Activated CD8-positive, alpha-beta memory T cell treated with anti-CD3 and anti-CD28 coated beads, Interleukin-2, amount 50 U/mL, for 48 hours (primary cell): ENCODE measurements at places on chromosomes 12 and 14.

GRCh38 chr12:30019366-30020140, 235.8 kb upstream of the TMTC1 start:
- no peak for DNase-seq

- no peak for DNase-seq
Observed at GRCh38 chr12:30330565-30330964, 365.1 kb downstream of the IPO8 start.

GRCh38 chr12:13178568-13179210, 17.8 kb upstream of the EMP1 start:
- no peak for DNase-seq

DNA sequence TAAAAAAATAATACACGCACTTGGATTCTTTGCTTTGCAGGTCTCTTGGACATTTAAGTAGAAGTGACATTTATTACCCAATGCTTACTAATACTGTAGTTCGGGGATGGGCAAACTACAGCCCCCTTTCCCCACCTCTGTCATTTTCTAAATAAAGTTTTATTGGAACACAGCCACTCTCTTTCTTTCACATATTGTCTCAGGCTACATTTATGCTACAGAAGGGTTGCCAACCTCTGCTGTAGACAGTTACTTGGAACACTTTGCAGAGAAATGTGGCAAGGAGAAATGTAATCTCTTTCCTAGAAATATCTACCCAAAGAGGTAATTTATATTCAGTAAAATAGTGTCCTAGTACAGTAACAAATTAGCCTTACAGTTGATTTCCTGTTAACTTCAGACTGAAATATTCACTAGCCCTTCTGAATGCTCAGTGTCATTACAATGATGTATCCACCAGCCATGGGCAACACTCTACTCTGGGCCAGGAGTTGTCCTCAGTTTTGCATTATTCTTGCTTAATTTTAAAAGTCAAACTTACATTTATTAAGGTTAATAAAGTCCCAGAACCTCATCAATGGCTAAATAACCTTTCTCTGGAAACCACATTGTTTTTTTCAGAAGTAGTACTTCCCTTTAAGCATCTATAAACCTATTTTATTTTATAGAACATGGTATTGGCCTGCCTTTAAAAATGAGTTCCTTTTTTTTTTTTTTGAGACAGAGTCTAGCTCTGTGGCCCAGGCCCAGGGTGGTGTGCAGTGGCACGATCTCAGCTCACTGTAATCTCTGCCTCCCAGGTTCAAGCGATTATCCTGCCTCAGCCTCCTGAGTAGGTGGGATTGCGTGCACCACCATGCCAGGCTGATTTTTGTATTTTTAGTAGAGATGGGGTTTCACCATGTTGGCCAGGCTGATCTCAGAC, 269.6 kb upstream of the AMIGO2 start:
- DNase-seq = peak; percentile 65

- DNase-seq = no peak
Observed at GRCh38 chr12:51246254-51246853, 7.7 kb downstream of the DAZAP2 start.

DNA sequence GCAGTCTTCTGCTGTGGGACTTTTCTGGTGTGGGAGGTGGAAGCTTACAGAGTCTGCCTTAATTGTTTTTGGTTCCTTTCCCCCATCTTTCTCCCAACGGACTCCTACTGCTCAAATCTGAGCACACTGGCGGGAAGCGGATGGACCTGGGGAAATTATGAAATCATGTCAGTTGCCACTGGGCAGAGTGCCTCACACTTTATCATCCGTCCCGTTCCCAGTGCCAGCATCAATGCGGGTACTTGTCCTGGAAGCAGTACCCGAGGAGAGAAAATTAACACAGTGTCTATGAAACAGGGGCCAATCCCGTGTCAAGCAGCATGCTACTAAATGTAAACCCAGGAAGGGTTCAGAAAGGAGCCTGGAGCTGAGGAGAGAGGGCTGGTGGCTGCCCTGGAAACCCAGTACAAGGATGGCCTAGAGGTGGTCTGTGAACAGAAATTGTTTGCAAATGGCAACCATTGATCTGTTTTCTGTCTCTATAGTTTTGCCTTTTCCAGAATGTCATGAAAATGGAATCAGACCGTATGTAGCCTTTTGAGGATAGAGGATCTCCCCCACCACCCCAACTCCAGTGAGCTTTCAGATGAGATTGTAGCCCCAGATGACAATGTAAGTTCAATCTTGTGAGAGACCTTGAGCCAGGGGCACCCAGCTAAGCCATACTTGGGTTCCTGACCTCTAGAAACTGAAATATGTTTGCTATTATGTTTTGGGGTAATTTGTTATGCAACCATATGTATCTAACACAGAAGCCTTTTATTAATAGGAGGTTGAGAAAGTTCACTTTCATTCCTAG, 908 bp upstream of the CDKL1 start:
- DNase-seq = no peak

DNA sequence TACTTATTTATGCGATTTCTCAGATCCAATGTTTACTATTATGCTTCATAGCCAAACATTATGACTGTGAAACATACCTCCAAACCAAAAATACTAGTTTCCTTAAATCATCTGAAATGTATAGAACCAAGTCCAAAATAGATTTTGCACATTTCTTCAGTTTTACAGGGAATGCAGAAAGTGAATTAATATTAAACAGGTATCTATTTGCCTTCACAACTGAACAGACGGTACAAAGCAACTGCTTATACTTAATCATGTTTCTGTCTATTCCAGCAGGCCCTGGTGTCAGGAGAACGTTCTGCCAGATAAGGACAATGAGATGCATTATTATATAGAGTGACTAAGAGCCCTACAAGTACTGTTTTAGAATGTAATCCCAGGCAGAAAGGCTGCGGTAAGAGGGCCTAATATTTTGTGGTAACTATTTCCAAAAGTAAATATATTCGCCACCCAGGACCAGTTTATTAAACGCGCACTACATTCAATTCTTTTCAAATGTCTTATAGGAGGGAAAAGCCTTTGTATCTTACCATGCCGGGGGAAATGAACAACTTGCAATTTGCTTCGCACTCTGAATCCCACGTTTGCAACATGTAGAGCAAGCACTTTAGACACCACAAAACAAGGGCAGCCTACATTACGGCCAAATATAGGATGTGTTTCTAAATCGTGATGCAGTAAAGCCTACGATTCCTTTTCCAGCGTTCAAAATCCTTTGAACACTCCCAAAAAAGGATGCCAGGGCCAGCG, 1.5 kb downstream of the CORO1C start:
- no peak for DNase-seq

DNA sequence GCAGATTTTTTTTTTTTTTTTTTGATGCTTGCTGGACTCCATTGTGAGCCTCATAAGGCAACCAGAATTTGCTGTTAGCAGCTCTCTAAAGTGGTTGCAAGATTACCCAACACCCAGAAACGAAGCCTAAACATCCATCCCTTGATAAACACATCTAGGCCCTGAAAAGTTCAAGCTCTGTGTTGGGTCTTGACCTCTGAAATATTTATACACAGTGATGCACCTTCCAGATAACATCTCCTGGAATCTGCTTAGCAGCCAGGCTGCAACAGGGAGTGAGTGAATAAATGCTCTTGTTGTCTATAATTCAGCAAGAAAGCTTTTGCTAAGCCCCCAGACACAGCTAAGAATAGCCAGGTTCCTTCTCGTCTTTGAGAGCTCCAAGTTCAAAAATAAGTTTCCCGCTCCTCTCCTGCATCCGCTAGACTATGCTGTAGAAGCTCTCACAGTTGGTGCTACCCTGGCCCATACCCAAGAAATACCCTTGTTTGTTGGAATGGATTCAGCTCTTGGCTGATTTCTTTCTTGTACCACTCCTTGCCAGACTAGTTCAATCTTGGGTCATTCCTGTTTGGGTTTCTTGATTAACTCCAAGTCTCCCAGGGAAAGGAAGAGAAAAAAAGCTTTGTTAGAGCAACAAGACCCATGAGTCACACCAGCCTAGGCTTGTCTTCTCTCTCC, 610.6 kb upstream of the TBX3 start:
- no peak for DNase-seq

DNA sequence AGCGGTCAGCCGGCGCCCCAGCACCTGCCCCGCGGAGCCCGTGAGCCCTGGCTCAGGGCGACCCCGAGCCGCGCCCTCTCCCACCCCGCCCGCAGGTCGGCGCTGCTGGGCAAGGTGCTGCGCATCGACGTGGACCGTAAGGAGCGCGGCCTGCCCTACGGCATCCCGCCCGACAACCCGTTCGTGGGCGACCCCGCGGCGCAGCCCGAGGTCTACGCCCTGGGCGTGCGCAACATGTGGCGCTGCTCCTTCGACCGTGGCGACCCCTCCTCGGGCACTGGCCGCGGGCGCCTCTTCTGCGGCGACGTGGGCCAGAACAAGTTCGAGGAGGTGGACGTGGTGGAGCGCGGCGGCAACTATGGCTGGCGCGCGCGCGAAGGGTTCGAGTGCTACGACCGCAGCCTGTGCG, 14.4 kb downstream of the HHIPL1 start:
- no peak for DNase-seq

- DNase-seq = no peak
Observed at GRCh38 chr14:94864387-94865195, 94.7 kb upstream of the GSC start.

DNA sequence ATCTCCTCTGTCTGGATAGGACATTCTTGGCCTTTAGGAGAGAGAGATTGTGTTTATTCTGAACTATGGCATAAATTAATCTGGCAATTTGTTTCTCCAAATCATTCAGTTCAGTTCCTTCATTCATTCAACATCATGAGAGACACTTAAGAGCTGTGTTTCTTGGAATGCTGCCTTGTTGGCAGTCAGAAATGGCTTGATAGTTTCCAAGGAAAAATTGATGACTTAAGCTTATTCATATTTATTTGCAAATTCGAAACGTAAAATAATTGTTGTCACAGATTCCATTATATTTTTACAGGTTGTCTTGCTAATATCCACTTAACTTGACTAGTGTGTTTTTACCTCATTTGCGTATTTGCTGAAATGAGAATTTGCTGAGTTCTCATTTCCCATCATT, 393.0 kb downstream of the C12orf75 start:
- DNase-seq = no peak

DNA sequence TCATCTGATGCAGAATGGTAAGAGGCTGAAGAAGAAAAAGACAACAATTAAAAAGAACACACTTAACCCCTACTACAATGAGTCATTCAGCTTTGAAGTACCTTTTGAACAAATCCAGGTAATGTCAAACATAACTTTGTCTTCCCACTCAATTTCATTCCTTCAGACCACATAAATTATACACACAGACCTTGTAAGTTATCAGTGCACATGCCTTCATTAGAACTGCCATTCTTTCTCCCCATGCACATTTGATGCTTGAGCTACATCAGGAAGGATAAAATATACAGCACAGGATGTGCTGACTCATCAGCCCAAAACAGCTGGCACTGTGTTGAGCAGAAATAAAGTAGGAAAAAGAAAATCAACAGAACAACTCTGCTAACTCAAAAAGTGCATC, 246.7 kb downstream of the PAWR start:
- no peak for DNase-seq

DNA sequence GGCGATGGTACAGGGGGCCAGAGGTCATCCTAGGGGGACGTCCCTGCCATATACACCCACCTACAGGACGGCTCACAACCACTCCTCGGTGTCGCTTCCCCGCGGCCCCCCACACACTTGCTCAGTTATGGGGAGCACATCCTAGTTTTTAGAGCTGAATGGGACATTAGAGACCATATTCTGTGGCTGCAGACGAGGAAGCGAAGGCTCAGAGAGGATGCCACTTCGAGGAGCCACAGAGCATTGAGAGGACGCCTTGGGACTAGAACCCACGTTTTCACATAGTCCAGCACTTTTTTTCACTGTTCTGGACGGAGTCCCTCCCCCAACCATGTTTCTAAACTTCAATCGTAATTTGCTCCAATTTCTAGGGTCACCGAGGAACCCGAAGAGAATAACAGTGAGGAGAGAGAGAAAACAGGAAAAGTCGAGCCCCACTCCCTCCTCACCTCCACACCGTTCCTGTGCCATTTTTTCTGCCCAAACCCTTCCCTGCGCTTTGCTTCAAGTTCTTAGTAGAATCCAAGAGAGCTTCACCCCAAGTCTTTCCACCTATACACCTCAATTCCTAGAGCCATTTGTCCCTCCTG, 641 bp upstream of the ASCL1 start:
- DNase-seq = no peak

GRCh38 chr14:89206389-89207031, 210.5 kb downstream of the FOXN3 start:
- no peak for DNase-seq

DNA sequence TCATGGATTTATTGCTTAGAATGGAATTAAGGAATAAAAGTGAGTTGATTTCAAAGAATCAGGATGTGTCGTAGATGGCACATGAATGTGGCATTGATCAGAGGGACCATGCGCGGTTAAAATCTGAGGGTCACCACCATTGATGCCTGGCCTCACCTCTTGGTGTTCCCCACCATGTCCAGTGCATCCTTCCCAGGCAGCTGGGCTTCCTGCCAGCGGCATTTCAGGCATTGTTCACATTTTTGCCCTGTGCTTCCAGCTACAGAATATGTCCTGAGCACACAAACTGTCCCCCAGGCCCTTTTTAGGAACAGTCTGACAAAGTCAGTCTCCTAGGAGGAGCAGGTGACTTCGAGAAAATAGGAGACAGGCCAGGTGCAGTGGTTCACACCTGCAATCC, 42.0 kb upstream of the TSPAN9 start:
- no peak for DNase-seq

DNA sequence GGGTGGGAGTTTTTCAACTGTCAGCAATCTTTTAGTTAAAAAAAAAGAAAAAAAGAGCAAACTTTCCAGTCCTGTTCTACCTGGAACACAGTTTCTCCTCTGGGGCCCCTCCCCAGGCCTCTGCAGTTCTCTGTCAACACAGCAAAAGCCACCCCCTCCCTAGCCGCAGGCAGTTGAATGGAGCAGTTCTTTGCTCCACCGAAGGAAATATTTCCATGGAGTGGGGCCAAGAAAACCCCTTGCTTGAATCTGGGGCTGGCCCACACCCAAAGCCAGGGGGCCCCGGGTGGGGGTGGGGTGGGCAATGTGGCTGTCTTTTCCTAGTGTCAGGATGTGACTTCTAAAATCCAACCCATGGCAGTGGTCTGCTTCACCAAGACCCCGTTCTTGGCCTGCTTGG, 5.0 kb upstream of the MEG3 start:
- no peak for DNase-seq

- no peak for DNase-seq
Observed at GRCh38 chr12:118098911-118099671, 4.7 kb downstream of the VSIG10 start.

DNA sequence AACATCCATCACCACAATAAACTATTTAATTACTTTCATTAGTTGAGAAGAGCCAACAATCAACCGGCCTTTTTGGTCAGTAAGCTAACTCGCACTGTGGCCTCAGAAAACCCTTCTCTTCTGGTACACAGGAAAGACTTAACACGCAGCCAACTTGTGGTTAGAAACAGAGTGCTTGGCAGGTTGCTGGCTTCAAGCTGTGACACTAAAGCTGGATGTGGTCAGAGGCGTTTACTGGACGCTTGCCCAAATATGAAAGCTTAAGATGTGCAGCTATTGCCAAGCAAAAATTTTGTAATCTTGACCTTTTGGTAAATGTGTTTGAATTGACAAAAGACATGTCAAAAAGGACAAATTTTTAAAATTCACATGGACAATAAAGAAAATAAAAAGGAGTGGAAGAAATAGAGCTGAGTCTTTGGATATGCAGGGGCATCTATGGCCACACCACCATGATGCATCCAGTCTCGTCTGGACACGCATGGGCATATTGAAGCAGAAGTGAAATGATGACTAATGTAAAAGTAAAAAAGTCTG, 2.6 kb upstream of the KLRK1 start:
- peak; percentile 61 for DNase-seq

GRCh38 chr12:79988368-79988767, 53.5 kb upstream of the PPP1R12A start:
- DNase-seq = no peak

- no peak for DNase-seq
Observed at GRCh38 chr12:50103351-50103750, 457 bp upstream of the GPD1 start.
